ENCODE measurements at places on chromosomes 16 and 17. TPM values are rescaled to one million over a fixed set of nuclear protein-coding genes. Genes with fewer than 3 reads are reported as not detected.

GRCh38 chr17:44969144-44969780 lies 1.2 kb upstream of the C1QL1 start:
- DNase-seq, result no peak

DNA sequence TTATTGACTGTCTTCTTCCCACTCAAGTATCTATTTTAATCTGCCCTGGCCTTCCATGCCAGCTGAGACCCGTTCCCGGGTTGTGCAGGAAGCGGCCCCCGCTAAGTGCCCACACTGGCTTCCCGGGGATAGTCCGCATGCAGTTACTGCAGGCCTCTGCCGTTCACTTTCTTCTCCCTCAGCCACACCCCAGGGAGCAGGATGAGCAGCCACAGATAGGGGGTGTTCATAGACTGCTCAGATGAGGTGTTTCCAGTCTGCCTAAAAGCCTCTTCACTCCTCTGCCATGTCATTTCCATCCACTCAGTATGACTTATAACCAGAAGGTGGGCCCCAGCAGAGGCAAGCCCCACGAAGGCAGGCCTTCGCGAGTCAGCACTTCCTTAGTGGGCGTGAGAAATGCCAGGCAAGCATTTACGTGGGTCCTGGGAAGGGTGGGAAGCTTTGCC lies 7.7 kb downstream of the MED9 start:
- no peak for DNase-seq

GRCh38 chr16:56295059-56295665 lies 103.9 kb downstream of the GNAO1 start:
- DNase-seq, result no peak

DNA sequence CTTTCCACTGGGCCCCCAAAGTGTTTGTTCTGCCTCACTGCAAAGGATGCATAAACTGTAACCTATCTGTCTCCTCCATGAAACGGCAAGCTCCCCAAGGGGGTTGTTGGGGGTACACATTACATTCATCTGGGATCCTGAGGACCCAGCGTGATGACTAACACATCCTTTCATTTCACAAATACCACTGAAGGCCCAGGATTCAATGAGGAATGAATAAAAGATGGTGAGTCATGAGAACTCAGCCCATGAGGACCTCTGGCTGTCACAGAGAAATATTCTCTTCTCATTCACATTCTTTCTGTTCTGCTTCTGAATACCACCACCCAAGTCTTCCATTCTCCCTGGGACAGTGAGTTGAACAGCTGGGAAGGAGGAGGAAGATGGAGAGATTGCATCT lies 149.8 kb downstream of the RBFOX3 start:
- no peak for DNase-seq

DNA sequence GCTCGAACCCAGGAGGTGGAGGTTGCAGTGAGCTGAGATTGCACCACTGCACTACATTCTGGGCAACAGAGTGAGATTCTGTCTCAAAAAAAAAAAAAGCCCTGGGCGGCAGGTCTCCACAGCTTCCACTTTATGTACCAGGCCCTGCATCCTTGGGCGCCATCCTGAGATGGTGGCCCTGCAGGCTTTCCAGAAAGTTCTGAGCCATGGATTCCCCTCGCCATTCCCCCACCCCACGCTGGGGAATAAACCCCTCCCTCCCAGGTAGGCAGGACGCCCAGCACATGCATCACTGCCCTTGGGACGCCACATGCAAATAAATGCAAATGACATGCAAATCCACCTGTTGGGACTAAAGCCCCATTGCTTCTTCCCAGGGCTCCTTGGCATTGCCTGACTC lies 13.8 kb upstream of the ZNF469 start:
- DNase-seq, result no peak

DNA sequence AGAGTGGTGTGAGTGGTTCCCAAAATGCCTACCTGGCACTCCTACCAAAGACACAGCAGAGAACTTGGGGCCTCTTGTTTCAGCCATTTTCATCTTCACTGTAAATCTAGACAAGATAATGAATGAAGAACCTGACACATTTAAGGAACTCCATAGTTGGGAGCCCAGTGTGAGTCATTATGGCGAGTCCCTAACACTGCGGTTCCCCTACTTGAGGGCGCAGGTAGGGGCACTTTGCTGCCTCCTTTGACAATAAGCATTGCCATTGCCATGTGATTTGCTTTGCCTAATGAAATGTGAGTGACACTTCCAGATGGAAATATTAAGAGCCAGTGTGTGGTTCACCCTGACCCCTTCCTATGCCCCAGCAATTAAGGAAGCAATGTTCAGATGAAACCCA lies 517.6 kb downstream of the MAF start:
- no peak for DNase-seq

CRYM gene
- not detected for polyA plus RNA-seq

PNMT gene
- 0.36 TPM for polyA plus RNA-seq
